ENCODE measurements at places on chromosomes 6 and 20. TPM values are rescaled to one million over a fixed set of nuclear protein-coding genes. Genes with fewer than 3 reads are reported as not detected.

The CCN6 gene
- not detected for total RNA-seq

The CRISP3 gene
- not detected for total RNA-seq

The PTCRA gene
- not detected for total RNA-seq

The CALHM5 gene
- total RNA-seq: 6.3 TPM

The CCR6 gene
- not detected for total RNA-seq

The PNPLA1 gene
- not detected for total RNA-seq

The CDH4 gene
- total RNA-seq: 2.0 TPM

The STMND1 gene
- total RNA-seq: not detected

The RIOK1 gene
- 12.4 TPM for total RNA-seq

The FOXS1 gene
- not detected for total RNA-seq

The PPP1R18 gene
- total RNA-seq: 75.9 TPM

The PTGIS gene
- 255 TPM for total RNA-seq

The CASS4 gene
- total RNA-seq: 12.4 TPM

The ADGRB3 gene
- 0.15 TPM for total RNA-seq

The SLC26A8 gene
- total RNA-seq: 0.87 TPM

The HDAC2 gene
- total RNA-seq: 45.3 TPM

The ADGB gene
- not detected for total RNA-seq

The ZSCAN9 gene
- 15.6 TPM for total RNA-seq

The TUBB2B gene
- 4.1 TPM for total RNA-seq

The EYA2 gene
- 1.5 TPM for total RNA-seq

The SYCP2 gene
- total RNA-seq: 0.50 TPM

The GRM1 gene
- total RNA-seq: under 0.01 TPM

The NR2E1 gene
- total RNA-seq: not detected

The IL17F gene
- total RNA-seq: not detected

The GSTA2 gene
- not detected for total RNA-seq

The IPCEF1 gene
- under 0.01 TPM for total RNA-seq

The ARHGAP40 gene
- total RNA-seq: not detected

The PEDS1 gene
- total RNA-seq: 11.3 TPM

The GPSM3 gene
- 1.3 TPM for total RNA-seq

The ESR1 gene
- total RNA-seq: 1.0 TPM

The DEF6 gene
- 0.87 TPM for total RNA-seq

The IRF4 gene
- total RNA-seq: under 0.01 TPM

The TJAP1 gene
- total RNA-seq: 12.4 TPM

Data from smooth muscle cell of trachea (primary cell).